ENCODE measurements at places on chromosomes 2 and 18.

- DNase-seq, result no peak
These were observed 41.4 kb downstream of the STEAP3 start for GRCh38 chr2:119264781-119265692.

DNA sequence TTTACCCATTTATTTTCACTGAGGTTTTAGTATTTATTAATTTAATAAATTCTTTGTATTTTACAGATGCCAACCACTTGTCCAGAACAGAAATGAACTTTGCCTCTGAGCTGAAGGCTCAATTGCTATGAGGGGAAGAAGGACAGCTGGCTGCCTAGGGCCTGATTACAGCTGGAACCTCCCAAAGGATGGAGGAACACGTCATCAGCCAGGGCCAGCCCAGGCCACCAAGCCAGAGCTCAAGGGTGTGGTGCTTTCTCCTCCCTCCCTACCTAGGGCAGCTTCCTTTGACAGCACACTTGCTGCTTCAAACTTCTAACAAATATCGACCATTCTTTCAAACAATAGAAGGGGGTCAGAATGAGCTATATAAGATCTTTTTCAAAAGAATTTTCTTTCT is 19.7 kb upstream of the RIOK3 start:
- DNase-seq, result no peak

GRCh38 chr2:101720732-101721131 is 23.2 kb downstream of the MAP4K4 start:
- DNase-seq, result no peak

- no peak for DNase-seq
These were observed 4.5 kb downstream of the KIF3C start for GRCh38 chr2:25977768-25978167.

GRCh38 chr18:10202845-10203321 is 251.6 kb upstream of the APCDD1 start:
- no peak for DNase-seq

DNA sequence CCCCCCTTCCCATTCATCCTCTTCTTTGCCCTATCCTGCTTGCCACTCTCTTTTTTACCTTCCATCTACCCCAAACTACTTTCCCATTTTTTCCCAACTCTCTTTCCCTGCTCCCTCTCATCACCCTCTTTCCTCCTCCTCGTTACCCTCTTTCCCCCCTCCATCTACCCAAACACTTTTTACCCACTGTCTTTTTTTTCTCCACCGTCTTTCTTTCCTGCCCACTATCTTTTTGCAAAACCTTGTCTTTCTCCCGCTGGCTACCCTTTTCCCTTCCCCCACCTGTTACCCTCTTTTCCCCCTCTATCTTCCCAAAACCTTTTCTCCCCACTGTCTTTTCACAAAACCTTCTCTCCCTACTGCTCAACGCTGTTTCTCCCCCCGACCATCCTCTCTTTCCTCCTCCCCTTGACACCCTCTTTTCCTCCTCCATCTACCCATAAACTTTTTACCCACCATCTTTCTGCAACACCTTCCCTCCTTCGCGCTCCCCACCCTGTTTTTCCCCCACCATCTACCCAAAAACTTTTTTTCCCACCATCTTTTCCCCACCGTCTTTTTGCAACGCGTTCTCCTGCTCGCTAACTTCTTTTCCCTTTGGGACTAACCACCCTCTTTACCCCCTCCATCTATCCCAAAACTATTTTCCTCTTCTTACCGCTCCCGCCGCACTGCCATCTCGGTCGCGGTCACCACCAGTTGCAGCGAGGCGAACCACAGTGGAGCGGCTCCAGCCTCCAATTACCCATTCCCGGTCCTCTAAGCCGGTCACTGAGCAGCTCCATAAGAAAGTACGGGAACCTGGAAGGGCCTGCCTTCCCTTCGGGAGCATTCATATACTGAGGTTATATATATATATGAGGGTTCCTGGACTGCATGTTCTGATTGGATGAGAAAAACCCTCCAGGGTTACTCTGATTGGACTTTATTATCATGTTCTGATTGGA is 15.0 kb downstream of the CCDC74A start:
- no peak for DNase-seq

GRCh38 chr2:133240491-133241223 is 327.6 kb downstream of the NCKAP5 start:
- no peak for DNase-seq

DNA sequence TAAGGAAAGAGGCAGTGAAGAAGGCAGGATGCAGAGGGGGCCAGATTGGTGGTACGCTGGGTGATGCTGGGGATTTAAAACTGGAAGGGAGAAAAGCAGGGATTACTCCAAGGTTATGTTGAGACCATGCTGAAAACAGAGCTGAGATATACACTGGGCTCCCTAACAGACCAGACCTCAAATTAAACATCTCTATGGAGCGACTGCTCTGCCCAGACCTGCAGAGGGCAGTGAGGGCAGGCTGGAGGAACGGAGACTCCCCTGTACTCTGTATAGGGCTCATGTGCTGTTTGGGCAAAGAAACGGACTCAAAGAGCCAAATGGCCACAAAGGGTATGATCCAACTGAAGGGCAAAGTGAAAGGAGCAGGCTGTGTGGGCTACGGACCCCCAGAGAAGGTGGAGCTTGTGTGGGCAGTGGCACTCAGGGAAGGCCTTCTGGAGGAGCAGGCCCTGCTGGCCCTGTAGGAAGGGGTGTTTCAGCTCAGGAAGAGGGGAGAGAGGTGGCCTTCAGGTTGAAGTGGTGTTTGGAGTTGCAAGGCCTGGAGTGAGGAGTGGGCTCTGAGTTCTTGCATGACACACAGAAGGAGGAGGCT is 4.8 kb upstream of the CELF4 start:
- DNase-seq, result no peak

DNA sequence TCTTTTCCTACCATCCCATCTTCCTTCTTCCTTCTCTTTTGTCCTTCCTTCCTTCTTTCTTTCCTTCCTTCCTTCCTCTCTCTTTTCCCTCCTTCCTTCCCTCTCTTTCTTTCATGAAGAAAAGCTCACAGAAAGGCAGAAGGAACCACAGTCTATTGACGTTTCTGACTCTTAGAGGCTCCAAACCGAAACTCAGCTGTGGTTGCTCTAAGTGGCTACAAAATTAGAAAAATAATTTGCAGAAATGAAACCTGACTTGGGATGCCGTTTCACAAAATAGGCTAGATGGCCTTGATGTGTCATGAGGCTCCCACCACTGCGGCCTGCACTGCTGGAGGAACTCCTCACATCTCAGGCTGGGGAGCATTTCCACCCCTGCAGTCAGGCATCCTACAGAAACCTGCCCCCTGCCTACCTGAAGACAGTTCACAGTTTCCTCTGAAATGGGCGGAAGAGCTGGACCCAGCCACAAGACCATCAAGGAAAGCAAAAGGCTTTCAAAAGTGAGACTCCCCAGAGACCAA is 165.6 kb downstream of the SMAD7 start:
- no peak for DNase-seq

DNA sequence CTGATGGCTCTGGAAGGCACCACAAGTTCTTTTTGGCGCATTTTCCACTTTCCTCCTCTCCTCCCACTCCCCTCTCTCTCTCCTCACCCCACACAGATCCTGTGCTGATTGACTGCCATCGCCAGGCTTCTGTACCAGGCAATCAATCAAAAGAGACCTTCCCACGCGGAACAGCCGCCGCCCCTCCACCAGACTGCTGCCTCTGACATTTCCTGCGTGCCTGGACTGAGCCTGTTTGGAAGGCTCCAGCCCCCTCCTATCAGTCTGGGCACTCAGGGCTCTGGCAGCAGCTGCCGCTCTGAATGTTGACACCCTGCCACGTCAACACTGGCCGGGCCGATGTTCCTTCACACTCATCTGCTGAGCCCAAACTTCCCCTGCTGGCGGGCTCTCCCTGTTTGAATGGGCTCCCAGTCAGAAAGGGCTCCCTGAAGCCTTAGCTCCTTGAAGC is 467.7 kb downstream of the EPHA4 start:
- no peak for DNase-seq

DNA sequence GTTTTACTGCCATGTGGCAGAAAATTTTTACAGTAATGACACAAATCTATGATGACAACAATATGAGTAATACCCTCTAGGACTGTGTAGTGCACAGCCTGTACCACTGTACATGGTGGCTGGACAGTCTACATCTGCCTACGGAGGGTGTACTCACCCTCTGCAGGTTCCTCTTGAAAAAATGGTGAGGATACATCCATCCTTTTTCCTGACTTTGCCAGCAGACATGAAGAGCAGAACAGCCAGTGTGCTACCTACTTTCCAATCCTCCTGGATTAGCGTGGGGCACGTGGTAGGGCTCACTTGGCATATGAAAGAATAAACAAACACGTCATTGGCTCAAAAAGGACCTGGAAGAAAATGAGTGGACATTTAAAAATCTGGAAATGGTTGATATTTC is 62.6 kb downstream of the TRPM8 start:
- DNase-seq, result no peak

- no peak for DNase-seq
These were observed 521.9 kb upstream of the SALL3 start for GRCh38 chr18:78457731-78458130.

DNA sequence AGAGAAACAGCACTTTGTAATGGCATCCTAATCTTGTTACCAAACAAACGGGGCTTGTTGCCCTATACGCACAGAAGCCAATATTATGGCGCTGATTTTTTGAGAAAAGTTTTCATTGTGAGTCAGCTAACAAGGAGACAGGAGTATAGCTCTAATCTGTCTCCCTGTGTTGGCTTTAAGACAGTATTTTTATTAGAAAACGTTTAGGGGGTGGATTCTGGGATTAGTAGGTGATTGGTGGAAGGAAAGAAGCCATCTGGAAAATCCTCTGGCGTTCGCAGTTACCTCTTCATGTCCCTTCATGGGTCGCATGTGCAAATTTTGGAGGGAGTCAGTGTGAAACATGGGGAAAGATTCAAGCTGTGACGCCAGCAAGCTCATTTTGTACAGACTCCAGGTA is 698 bp upstream of the TMEM237 start:
- DNase-seq, result no peak

DNA sequence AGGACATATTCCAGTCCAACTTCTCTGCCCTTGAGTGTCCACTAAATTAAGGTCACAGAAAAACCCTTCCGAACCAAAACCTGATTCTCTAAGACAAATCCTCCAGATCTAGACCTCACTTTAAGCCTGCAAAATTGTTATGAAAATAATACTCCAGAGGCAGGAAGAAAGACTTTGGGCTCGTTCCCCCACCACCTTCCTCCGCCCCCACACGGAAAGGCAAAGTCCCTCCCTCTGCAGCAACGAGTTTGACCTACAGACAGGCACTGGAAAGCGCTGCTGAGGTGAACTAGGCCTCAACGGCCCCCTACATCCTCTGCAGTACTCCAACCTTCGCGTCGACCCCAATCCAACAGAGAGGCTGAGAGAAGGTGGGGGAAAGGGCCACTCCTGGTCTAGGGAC is 808 bp downstream of the ATP5MC3 start:
- peak; percentile 41 for DNase-seq

GRCh38 chr2:179338681-179339080 is 74.0 kb upstream of the SESTD1 start:
- no peak for DNase-seq

DNA sequence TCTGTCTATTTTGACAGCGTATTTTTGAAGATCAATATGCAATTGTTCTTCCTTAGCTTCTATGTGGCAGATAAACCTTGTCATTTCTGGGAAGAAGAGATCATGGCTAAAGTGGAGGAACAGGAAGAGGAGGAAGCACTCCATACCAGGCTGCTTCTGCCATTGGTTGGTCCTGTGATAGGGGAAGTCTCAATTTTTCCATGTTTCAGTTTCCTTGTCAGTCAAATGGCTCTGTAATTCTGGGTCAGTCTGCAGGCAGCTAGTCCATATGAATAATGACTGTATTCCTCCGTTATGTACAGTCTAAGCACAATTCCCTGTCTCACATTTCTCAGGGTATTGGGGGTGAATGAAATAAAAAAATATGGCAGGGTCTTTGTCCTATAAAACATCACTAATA is 277.6 kb upstream of the CXCR4 start:
- DNase-seq, result no peak

GRCh38 chr2:202373490-202373889 is 2.6 kb upstream of the BMPR2 start:
- DNase-seq, result no peak

DNA sequence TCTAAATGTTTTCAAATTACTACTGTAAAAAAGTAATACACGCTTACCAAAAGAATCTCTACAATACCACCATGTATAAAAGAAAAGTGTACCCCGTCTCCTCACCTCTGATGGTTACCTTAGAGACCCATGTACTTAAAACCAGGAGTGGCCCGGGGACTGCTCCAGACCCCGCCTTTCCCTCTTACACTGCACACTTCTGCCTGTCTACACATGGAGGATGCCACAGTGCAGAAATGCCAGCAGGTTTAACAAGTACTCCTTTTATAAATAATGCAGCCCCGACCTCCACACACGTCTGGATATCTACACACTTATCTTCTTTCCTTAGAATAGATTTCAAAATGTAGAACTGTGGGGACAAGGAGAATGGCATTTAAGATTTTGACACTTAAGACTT is 5.3 kb downstream of the HDAC4 start:
- no peak for DNase-seq

DNA sequence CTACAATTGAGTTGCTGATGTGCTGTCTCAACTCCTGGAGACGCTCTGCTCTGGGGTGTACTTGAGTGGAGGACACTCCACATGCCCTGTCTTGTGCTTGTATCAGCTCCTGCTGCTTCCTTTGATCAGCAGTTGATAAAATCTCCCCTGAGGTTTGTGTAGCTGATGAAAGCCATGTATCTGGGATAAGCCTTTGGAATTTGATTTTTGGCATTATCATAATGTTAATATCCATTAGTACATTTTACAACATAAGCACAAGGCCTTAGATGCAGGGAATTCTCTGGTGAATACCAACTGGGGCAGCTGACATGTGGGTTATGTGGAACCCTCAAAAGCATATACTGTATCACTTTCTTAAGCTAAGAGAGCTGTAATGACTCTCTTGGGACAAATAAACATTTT is 222.7 kb upstream of the ITGA4 start:
- no peak for DNase-seq

DNA sequence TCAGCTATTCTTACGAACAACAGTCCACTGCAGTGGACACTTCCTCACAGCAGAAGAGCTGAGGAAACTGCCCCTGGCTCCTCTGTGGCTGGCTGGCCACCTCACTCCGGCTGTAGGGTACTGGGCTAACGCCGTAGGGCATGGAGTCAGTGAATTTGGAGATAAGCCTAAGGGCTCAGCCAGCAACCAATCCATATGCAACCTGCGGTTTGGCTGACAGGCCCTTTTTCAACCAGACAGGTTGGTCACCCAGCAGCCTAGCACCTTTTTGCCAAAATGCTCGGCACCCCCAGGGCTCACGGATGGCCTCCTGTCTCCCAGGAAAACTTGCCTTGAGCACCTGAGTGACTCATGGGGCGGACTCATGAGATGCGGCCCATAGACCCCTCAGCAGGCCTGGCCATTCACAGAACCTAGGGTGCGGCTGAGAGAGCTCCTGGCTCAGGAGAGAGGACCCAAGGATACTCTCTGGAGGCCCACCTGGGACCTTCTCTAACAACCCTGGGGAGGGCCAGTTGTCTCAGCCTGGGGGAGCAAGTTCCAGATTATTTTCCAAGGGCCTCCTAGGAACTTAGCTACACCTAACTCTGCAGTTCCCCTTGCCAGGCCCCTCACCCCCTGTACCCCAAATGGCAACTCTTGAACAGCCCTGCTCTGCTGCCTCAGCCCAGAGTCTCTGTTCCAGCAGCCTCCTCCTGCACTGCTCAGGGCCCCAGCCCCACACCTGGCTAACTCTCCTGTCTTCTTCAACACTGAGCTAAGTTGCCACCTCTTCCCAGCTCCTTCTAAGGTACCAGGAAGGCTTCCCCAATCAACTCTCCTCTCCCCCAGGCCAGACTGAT is 252.1 kb downstream of the CYP26B1 start:
- DNase-seq, result no peak
